Thoracic aorta endothelial cell (primary cell): ENCODE measurements at places on chromosomes 7 and 10. TPM values are rescaled to one million over a fixed set of nuclear protein-coding genes. Genes with fewer than 3 reads are reported as not detected.

The PRLHR gene
- total RNA-seq: not detected in 2 replicates

The UPF2 gene
- 26.9 and 29.7 TPM in 2 replicates for total RNA-seq

The GNAT3 gene
- total RNA-seq: not detected in 2 replicates

The MCM10 gene
- 26.1 and 29.9 TPM in 2 replicates for total RNA-seq

The PPP1R17 gene
- total RNA-seq: not detected in 2 replicates

The ADAM8 gene
- total RNA-seq: 0.07 and 0.13 TPM in 2 replicates

The ACSL5 gene
- total RNA-seq: 10.6 and 35.9 TPM in 2 replicates

The SPACDR gene
- total RNA-seq: 1.7 and 1.9 TPM in 2 replicates

The NUTM2D gene
- total RNA-seq: 0.53 and 1.3 TPM in 2 replicates

The SEC61G gene
- 421 and 465 TPM in 2 replicates for total RNA-seq

The ZNF727 gene
- total RNA-seq: 0.07 TPM in 1 of 2 replicates, not detected in the other

The FKBP6 gene
- not detected in 2 replicates for total RNA-seq

The SFTPA1 gene
- total RNA-seq: not detected in 2 replicates

The PRPS1L1 gene
- total RNA-seq: not detected in 2 replicates

The TMEM176A gene
- total RNA-seq: not detected in 2 replicates

The HOXA5 gene
- 1.3 and 12.7 TPM in 2 replicates for total RNA-seq
